ENCODE measurements at places on chromosomes 16 and 17. TPM values are rescaled to one million over a fixed set of nuclear protein-coding genes. Genes with fewer than 3 reads are reported as not detected.

DNA sequence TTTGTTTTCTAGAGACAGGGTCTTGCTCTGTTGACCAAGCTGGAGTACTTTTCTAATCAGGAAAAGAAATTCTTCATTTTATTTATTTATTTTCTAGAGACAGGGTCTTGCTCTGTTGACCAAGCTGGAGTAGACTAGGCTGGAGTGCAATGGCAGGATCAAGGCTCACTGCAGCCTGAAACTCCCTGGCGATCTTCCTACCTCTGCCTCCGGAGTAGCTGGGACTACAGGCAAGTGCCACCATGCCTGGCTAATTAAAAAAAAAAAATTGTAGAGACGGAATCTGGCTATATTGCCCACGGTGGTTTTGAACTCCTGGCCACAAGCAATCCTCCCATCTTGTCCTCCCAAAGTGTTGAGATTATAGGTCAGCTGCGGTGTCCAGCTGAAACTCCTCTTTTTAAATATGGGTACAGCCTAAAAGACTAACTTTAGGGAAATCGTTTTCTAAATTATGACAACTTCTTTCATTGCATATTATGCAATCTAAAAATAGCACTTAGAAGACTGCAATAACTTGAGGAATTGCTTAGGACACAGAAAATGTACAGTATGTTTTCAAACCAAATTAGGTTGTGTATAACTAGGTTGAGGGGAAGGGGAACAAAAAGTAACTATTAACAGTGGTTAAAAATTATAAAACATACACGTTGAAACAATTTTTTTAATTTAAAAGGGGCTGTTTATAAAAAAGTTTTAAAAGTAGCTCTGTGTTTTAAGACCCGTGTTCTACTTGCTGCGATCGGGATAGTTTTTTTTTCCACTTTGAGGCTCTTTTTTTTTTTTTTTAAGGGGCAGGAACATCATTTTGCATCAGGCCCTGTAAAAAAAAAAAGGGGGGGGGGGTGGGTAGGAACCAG lies 4.7 kb downstream of the PRAC1 start:
- no peak for DNase-seq

The CACNG3 gene
- not detected for total RNA-seq

The FTO gene
- 118 TPM for total RNA-seq

DNA sequence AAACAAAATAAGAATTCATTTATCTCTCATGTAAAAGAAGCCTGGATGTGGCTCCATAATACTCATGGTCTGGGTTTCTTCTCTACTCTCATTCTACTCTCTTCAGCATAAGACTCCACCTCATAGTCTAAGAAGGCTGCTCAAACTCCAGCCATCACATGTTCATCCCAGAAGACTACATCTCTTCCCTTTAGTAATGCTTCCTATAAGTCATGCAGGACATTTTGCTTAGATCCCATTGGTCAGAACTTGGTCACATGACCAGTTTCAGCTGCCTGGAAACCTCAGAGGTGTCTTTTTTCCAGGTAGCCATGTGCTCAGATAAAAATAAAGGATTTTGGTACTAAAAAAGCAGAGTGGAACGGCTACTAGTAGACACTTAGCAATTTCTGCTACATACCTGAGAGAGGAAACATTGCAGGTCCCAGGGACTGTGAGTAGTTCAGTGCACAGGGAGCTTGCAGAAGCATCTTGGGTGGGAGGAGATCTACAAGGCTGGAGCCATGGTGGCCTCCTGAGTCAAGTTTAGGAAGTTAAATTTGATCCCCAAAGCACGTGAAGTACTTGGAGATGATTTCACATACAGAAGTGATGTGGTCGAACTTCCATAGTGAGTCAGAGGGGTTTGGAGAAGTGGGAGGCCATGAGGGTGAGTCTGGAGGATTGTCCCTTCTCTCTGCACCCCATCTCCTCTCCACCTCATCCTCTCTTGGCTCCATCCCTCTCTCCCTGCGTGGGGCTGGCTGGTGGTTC lies 110.2 kb downstream of the CCDC182 start:
- peak; percentile 81 for DNase-seq

DNA sequence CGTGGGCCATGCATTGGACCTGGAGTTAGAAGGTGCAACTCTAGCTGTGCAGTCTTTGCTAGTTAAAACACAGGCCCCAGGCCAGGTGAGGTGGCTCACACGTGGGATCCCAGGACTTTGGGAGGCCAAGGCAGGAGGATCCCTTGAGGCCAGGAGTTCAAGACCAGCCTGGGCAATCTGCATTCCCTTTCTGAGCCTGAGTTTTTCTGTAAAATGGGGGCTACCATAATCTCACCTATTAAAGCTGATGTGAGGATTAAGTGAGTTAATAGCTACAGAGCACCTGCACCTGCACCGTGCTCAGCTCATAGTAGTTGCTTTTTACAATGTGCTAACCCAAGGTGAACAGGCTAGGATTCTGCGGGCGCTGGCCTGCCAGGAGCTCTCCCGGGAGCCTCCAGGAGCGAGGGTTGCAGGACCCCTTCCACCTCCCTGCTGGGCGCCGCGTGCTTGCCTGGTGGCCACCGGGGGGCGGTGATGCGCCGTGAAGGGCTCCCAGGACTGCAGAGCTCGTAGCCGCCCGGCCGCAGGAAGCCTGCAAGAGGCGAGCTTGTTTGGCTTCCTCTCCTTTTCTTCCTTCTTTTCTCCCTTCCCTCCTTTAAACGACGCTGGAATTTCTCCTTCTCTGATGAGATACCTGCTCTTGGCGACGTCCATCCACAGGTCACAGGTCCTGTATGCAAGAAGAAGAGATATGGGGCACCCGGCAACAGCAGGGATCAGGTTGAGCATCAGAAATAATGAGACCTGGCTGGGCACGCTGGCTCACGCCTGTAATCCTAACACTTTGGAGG lies 51.3 kb downstream of the ZFP90 start:
- peak; percentile 37 for DNase-seq

DNA sequence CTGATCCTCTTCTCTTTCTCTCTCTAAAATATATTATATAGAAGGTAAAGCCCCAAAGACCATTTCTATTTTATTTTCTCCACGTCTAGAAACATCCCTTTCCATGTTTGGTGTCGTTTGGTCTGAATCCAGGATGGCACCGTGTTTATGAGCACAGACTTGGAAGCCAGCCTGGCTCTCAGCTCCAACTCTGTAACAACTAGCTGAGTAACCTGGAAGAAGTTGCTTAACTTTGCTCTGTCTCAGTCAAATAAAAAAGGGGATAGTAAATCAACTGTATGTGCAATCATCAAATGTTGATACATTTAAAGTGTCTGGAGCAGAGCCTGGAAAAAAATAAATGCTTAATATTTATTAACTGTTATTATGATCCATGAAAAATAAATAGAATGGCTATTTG lies 249.8 kb upstream of the MAF start:
- no peak for DNase-seq

DNA sequence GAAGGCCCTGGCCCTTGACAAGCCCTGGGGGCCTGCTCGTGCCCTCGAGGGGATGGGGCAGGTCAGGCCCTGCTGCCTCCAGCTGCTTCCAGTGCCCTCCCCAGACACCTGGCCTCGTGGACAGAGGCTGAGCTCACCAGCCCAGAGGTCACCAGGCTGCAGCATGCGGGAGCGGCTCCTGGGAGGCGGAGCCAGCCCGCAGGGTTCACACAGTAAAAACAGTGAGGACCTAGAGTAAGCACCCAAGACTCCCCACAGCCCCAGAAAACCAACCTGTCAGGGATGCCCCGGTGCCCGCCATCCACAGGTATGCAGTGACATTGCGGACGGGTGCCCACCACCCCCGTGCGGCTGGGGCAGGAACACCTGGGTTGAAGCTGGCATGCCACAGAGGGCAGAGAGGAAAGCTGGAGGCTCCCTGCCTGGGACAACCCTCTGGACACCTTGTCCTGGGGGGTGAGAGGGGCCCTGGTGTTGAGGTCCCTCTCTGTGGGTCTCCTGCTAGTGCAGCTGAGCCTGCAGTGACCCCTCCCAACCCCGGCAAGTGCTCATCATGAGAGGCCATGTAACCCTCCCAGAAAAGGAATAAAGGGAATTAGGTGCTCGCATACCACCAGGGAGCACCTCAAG lies 62.1 kb downstream of the LMF1 start:
- no peak for DNase-seq

Measured in LHCN-M2 (cell line).